ENCODE measurements at places on chromosomes 12 and 14.

DNA sequence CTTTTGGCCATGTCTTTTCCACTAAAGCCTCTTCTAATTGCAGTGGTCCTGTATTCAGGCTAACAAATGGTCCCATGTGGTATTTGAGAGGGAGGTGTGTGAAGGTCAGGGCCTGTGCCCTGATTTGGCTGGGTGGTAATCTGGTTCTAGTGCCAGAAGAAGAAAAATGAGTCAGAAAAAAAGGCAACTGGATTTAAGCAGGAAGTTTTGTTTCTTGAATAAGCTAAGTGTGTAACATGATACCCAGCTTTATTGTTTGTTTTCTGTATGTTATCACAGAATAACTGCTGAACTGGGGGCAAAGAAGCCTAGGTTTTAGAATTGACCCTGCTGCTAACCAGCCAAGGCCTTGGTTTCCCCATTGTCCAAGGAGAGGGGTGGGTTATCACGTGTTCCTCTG, 134.0 kb downstream of the ANO6 start:
- no peak for DNase-seq

DNA sequence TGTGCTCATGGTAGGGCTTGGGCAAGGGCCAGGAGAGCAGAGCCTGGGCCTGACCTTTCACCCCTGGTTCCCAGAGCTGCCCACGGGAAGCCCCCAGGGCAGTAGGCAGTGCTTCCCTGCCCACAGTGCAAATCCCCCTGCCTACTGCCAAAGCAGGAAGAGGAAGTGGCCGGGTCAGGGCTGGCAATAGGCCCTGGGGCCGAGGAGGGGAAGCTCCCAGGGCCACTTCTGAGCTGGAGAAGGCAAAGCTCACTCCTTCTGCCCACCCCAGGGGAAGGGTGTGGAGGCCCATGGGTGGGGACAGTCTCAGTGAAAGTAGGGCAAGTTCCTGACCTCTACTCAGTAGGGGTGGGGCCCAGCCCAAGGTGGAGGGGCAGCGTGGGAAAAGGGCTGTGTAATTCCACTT, 5.4 kb upstream of the NR4A1 start:
- DNase-seq = no peak

- DNase-seq = no peak
Measured at GRCh38 chr14:82366803-82367202, 833.1 kb upstream of the SEL1L start.

DNA sequence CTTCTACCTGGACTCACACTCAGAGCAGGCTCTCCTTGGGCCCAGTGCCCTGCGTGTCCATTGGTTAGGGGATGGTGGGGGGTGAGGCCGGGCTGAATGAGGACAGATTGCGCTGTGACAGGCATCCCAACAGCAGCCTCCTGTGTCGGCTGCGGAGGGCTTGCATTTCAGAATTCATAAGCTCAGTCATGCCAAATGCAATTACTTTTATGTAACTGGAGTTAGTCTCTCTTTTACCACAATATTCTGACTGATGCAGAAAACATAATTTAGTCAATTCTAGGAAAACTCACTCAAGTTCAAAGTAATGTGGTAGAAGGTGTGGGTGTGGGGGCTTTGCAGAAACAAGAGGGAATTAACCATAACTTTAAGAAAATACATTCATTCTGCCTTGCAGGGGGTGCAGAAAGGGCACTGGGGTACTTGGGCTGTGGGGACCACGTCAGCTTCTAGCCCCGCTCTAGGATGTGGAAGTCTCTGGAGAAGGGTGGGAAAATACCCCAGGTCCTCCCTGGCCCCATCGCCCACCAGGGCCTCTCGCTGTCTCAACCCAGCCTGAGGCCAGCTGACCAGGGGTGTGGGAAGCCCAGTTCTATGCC, 257.7 kb downstream of the ADGRD1 start:
- DNase-seq = no peak

DNA sequence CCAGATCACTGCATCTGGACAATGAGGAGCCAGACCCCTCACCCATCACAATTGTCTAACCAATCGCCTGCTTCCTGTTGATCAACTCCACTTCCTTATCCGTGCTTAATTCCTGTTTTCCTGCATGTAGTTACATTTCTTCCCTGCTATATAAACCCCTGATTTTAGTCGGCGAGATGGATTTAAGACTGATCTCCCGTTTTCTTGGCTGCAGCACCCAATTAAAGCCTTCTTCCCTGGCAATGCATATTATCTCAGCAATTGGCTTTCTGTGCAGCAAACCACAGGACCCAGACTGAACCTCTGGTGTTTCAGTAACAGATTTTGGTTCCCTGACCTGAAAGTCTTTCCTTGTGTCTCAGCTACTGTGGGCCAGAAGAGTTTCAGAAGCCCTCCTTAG, 272.3 kb downstream of the IPO8 start:
- DNase-seq = no peak

- DNase-seq = no peak
Measured at GRCh38 chr14:67428501-67429031, 16.6 kb upstream of the PLEK2 start.

DNA sequence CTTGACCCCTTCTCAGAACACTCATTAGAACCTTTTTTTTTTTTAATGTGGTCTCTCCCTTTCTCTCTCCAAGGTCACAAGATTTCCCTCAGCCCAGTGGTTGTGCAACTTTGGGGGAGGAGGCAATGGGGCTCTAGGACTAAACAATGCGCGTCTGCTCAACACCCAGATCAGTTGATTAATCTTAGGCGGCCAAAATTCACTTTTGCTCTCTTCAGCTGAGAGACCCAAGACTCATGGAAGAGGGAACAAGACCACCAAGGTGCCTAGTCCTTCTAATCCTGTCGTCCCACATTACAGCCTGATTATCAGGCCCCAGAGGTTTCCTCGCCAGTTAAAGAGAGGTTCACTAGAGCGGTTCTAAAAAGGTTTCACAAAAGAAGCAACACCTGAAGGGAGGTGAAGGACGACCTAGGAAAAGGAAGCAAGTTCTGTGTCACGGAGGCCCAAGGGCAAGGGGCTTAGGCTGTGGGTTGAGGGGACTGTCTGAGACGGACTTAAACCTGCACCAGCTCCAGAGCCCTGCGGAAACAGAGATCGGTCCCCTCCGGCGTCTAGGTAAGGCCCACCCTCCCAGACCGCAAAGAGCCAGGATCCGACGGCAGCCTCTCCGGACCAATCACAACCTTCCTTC, 824 bp upstream of the TARBP2 start:
- DNase-seq = no peak
